ENCODE measurements at places on chromosomes 2 and 18.
A peak's percentile ranks its signal among the peaks of the same experiment; 100 is the strongest.

- DNase-seq: no peak
Observed at GRCh38 chr18:37470986-37471385, 94.6 kb downstream of the CELF4 start.

GRCh38 chr2:174688079-174688478 is 76.2 kb downstream of the CHRNA1 start:
- DNase-seq: no peak

DNA sequence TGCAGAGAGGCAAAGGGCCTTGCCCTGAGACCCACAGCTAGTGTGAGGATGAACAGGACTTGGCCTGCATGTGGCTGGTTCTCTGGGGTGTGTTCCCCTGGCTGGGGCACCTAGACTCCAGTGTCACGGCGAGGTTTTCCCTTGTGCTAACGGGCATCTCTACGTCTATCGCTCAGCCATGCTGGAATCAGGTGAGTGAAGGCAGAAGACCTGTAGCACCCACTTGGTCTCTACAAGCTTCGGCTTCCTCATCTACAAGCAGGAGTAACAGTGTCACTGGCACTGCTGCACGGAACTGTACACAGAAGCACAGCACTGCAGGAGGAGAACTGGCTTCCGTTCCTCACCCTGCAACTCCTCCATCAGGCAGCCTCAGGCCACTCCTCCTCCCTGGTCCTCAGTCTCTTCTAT is 30.6 kb downstream of the HS1BP3 start:
- no peak for DNase-seq

- no peak for DNase-seq
Observed at GRCh38 chr2:141728142-141728541, 402.7 kb downstream of the LRP1B start.

GRCh38 chr2:165494573-165494972 is 25.1 kb downstream of the CSRNP3 start:
- no peak for DNase-seq

GRCh38 chr2:15665067-15665942 is 73.6 kb downstream of the DDX1 start:
- no peak for DNase-seq

DNA sequence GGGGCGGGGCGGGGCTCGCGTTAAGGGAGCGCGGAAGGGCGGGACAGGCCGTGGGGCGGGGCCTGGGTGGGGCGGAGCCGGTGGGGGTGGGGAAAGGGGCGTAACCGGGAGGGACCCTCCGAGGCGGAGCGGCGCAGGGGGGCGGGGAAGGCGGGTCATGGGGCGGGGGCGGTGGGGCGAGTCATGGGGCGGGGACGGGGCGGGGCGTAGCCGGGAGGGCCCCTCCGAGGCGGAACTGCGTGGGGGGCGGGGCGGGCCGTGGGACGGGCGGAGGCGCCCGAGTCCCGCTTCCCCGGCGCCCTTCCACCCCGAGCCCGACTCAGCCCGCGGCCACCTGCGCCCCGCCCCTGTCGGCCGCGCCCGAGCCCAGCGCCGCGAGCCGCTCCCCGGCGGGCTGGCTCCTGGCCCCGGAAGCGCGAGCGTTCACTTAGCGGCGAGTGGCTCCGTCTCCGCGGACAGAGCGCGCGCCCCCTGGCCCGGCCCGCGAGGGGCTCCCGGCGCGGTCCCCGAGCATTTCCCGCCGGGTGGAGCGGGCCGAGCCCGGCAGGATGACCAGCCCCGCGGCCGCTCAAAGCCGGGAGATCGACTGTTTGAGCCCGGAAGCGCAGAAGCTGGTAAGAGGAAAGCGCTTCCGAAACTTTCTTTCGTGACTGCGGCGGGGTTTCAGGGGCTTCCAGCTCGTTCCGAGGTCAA is 64.7 kb downstream of the LRRFIP1 start:
- peak; percentile 62 for DNase-seq

- DNase-seq: no peak
Observed at GRCh38 chr2:201164166-201164565, 18.8 kb upstream of the CASP10 start.

- DNase-seq: no peak
Observed at GRCh38 chr18:63596964-63597363, 9.8 kb downstream of the SERPINB13 start.

Measured in NCI-H187 (cell line).